ENCODE measurements at places on chromosomes 7 and 10. TPM values are rescaled to one million over a fixed set of nuclear protein-coding genes. Genes with fewer than 3 reads are reported as not detected.

ASB10 gene
- polyA plus RNA-seq = not detected

LEP gene
- 0.87 TPM for polyA plus RNA-seq

PRLHR gene
- polyA plus RNA-seq = 0.08 TPM

- no peaks in the 10 kb centered on the region for H3K27me3 ChIP-seq
- no peak overlapping the region for H3K27ac ChIP-seq
- DNase-seq = no peak
- no peak overlapping the region for H3K4me3 ChIP-seq
- no peaks in the 10 kb centered on the region for H3K4me1 ChIP-seq
- H3K36me3 ChIP-seq = no peaks in the 10 kb centered on the region
Observed at GRCh38 chr7:151859948-151860685, 16.8 kb downstream of the PRKAG2 start.

DNA sequence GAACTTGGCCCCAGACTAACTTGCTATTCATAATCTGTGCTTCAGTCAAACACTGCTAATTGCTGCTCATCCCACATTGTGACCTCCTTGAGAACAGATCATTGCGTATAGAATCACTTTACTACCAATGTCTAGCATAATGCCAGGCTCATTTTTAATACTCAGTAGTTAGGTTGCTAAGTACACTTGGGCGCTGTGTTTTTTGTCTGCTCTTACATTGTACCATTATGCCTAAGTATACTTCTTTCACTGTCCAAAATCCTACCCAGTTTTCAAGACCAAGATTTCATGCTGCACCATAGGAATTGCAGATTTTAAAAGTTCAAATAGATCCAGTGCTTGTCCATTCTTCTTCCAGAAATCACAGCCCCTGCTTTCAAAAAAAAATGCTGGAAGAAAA lies 32.8 kb upstream of the TMEM106B start:
- H3K27ac ChIP-seq = no peak overlapping the region
- H3K4me1 ChIP-seq = no peaks in the 10 kb centered on the region
- H3K4me3 ChIP-seq = no peak overlapping the region
- H3K36me3 ChIP-seq = no peaks in the 10 kb centered on the region
- no peak for DNase-seq

- H3K4me1 ChIP-seq = no peaks in the 10 kb centered on the region
- H3K36me3 ChIP-seq = no peaks in the 10 kb centered on the region
- H3K27me3 ChIP-seq = no peaks in the 10 kb centered on the region
- H3K27ac ChIP-seq = no peak overlapping the region
- no peak for DNase-seq
Observed at GRCh38 chr7:82945480-82945879, 217.2 kb downstream of the PCLO start.

DNA sequence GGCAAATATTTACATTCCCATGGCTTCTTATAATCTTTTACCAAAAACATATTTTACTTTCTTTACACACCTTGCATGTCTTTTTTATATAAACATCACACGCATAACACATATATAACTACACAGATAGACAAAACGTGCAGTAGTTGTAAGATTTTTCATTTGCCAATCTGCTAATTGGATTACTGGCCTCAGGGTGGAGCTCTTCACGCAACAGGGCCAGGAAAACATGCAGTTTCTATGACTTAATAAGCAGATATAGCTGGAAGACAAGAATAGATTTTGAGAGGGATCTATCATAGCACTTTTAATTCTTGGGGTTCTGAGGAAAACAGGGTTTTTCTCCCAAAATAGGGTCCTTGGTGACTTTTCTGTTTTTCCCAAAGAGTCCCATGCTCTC lies 12.7 kb downstream of the ACADSB start:
- H3K4me1 ChIP-seq = no peaks in the 10 kb centered on the region
- H3K4me3 ChIP-seq = no peak overlapping the region
- H3K27ac ChIP-seq = no peak overlapping the region
- H3K27me3 ChIP-seq = no peaks in the 10 kb centered on the region
- H3K36me3 ChIP-seq = no peaks in the 10 kb centered on the region
- no peak for DNase-seq

DNA sequence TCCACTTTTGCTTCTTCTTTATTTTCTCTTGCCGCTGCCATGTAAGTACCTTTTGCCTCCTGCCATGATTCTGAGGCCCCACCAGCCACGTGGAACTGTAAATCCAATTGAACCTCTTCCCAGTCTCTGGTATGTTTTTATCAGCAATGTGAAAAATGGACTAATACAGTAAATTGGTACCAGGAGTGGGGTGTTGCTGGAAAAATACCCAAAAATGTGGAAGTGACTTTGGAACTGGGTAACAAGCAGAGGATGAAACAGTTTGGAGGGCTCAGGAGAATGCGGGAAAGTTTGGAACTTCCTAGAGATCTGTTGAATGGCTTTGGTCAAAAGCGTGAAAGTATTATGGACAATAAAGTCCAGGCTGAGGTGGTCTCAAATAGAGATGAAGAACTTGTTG lies 670.3 kb upstream of the ZWINT start:
- H3K4me3 ChIP-seq = no peak overlapping the region
- no peak for DNase-seq
- H3K36me3 ChIP-seq = no peaks in the 10 kb centered on the region

Measured in ovary (tissue), 10 donors.